ENCODE measurements at places on chromosomes 12 and 14. TPM values are rescaled to one million over a fixed set of nuclear protein-coding genes. Genes with fewer than 3 reads are reported as not detected.

DNA sequence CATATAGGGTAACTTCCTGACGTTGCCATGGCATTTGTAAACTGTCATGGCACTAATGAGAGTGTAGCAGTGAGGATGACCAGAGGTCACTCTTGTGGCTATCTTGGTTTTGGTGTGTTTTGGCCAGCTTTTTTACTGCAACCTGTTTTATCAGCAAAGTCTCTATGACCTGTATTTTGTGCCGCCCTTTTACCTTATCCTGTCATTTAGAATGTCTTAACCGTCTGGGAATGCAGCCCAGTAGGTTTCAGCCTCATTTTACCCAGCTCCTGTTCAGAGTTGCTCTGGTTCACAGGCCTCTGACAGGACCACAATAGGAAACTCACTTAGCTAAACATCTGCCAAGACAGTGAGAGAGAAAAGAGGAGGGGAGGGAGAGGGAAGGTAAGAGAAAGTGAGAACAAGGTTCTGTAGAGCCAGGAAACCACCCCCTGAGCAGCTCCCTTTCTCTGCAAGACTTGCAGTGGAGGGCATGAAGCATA, 64.8 kb upstream of the PLEKHG3 start:
- no peak for DNase-seq

- DNase-seq = no peak
These were observed 4.8 kb downstream of the PPFIBP1 start for GRCh38 chr12:27528788-27529187.

- DNase-seq = no peak
These were observed 187.8 kb upstream of the AMIGO2 start for GRCh38 chr12:47267571-47267970.

DNA sequence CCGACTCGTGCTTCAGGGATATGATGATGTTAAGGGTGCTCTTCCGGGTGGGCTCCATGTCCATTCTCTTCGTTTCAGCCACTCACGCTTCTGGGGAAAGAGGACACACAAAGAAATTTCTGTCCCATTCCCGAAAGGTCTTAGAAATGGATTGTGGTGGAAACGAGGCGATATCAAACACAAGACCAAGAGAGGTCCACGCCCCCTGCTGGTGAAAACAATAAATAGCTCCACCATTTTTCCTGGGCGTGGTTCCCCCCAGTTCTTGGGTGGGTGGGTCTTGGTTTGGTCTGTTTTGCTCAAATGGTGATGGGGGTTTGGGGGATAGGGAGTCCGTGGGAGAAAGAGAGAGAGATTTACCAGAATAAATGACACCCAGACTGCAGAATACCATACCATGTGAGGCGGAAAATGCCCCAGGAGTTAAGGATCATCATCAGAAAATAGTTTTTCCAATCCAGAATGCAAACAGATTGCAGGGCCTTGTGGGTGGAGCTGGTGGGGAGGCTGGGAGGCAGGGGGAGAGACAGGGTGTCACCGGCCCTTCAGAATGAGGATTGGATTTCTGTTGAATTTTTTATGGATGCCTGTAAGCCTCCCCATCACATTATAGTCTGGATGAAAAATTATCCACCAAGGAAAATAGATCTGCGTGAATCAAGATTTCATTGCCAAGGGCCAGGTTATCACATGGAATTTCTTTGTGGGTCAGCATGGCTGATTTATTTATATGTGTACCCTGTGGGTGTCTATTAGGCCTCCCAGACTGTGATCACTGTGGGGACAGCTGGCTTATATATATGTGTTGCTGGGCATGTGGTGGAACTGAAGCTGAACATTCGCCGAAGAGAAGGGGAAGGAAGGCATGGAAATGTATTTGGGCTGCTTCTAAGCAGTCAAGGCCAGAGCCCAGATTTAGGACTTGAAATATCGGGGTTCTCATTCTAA, 55.8 kb downstream of the SRRM4 start:
- DNase-seq = no peak

DNA sequence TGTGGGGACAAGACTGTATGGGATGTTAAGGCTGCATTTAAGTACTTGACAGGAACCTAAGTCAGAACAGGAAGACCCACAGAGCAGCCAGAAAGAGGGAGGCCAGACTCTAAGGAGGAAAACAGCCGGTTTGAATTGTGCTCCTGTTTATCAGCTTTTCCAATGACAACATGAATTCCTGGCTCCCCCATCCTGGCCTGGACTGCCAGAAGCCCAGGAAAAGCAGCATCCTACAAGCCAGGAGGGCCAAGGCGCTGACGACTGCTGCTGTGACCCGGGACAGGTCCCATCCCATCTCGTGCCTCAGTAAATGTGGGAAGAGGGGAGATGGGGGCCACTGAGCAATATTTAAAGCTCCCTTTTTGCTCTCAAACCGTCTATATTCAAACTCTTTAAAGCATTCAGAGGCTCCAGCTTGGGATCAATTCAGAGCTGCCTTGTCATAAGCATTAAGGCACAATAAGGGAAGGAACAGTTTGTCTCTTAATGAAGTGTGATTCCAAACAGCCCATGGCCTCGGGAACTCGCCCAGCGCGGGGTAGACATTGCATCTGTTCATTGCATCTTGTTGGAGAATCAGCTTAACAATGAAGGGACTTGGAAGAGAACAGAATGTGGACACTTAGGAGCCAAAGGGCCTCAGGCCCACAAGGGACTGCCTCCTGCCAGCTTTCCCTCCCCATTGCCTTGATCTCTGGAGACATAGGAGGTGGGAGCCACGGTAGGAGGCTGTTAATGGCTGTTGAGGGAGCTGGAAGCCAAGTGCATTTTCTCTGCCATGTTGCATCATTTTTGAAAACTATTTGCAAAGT, 49.6 kb downstream of the CMKLR1 start:
- peak; percentile 92 for DNase-seq

DNA sequence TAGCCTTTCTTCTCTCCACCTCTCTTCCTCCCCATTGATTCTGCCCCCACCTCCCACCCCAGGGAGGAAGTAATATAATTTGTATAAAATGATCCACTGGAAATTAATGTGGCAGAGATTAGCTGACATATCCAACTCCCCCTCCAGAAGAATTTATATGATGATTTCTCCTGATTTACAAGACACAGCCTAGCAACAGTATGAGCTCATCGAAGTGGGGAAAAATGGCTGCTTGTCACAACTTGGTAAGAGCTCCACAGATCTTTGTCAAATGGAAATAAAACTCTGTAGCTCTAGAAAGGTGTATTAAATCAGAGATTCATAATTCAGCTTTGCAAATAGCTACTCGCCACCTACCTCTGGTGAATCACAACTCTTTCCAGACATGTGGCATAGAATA, 195.7 kb downstream of the NOVA1 start:
- DNase-seq = no peak

RD3L gene
- polyA plus RNA-seq = 39.6 TPM

KSR2 gene
- 0.02 TPM for polyA plus RNA-seq

SLC5A8 gene
- not detected for polyA plus RNA-seq
